ENCODE measurements at places on chromosomes 4 and X.
A peak's percentile ranks its signal among the peaks of the same experiment; 100 is the strongest.

GRCh38 chr4:55312489-55313101, 33.4 kb upstream of the SRD5A3 start:
- DNase-seq, result peak; percentile 78

GRCh38 chr4:73732759-73733431, 7.5 kb upstream of the CXCL8 start:
- DNase-seq, result no peak

- DNase-seq, result no peak
These were observed 111.3 kb downstream of the TET2 start for GRCh38 chr4:105257817-105258495.

DNA sequence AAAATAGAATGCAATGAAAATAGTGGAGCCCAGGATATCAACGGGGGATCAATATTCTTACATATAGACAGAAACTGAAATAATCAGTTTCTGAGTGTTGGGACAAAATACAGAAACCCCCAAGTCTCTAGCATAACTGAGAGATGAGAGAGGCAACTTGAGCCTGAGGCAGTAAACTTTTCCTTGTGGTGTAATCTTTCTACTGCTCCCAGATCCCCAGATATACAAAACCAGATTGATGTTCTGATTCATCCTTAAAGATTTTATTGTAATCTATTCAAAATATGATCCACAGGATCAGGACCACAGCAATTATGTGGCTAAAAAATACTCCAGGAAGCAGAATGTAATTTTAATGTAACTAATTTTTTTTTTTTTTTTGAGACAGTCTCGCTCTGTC, 2282.6 kb downstream of the ARAP2 start:
- no peak for DNase-seq

- no peak for DNase-seq
These were observed 19.8 kb downstream of the VCX3B start for GRCh38 chrX:8484360-8484949.

GRCh38 chrX:52424656-52425055, 55.8 kb downstream of the XAGE2 start:
- no peak for DNase-seq

GRCh38 chrX:128165884-128166408, 113.7 kb upstream of the ACTRT1 start:
- DNase-seq, result no peak
